Right lobe of liver (tissue), 6 donors: ENCODE measurements at places on chromosomes 5 and 9. TPM values are rescaled to one million over a fixed set of nuclear protein-coding genes. Genes with fewer than 3 reads are reported as not detected.

Gene PTGR1
- total RNA-seq, result 567 TPM

Gene PCDHGB5
- total RNA-seq, result 6.8 TPM

Gene F2R
- total RNA-seq, result 11.7 TPM

Gene ZNF300
- 0.60 TPM for total RNA-seq

Gene CARTPT
- total RNA-seq, result not detected

Gene FBP2
- not detected for total RNA-seq

- H3K27me3 ChIP-seq, result no peaks in the 10 kb centered on the region
- H3K27ac ChIP-seq, result no peak overlapping the region
- no peak for DNase-seq
- H3K36me3 ChIP-seq, result no peaks in the 10 kb centered on the region
These were observed 184.6 kb upstream of the PUM3 start for GRCh38 chr9:3028535-3028934.

DNA sequence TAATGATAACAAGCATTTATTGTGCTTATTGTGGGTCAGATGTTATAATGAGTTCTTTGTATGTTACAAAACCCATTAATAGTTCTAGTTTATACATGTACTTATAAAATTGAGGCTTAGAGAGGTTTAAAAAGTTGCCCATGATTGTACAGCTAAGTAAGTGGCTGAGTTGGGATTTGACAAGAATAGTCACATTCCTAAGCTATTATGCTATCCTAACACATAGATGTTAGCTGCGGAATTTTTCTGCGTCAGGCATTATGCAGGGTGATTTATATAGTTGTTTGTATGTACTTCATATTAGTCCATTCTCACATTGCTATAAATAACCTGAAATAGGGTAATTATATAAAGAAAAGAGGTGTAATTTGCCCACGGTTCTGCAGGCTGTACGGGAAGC, 12.5 kb downstream of the COMMD10 start:
- no peaks in the 10 kb centered on the region for H3K4me1 ChIP-seq
- H3K36me3 ChIP-seq, result no peaks in the 10 kb centered on the region
- H3K27me3 ChIP-seq, result no peaks in the 10 kb centered on the region
- H3K27ac ChIP-seq, result no peak overlapping the region
- no peak for DNase-seq

GRCh38 chr9:73577848-73578247, 426.2 kb downstream of the ANXA1 start:
- H3K4me1 ChIP-seq, result peaks cover 5% of the 10 kb centered on the region
- no peaks in the 10 kb centered on the region for H3K27me3 ChIP-seq
- DNase-seq, result no peak
- H3K27ac ChIP-seq, result no peak overlapping the region
- no peaks in the 10 kb centered on the region for H3K36me3 ChIP-seq

GRCh38 chr9:113530942-113531341, 67.4 kb downstream of the RGS3 start:
- no peak overlapping the region for H3K27ac ChIP-seq
- DNase-seq, result no peak
- H3K4me3 ChIP-seq, result no peak overlapping the region
- H3K4me1 ChIP-seq, result no peaks in the 10 kb centered on the region

GRCh38 chr5:74258314-74258665, 382.2 kb downstream of the ENC1 start:
- H3K4me1 ChIP-seq, result no peaks in the 10 kb centered on the region
- H3K4me3 ChIP-seq, result no peak overlapping the region
- H3K27me3 ChIP-seq, result no peaks in the 10 kb centered on the region
- no peaks in the 10 kb centered on the region for H3K36me3 ChIP-seq
- H3K27ac ChIP-seq, result no peak overlapping the region

GRCh38 chr9:8365466-8366160, 566.0 kb upstream of the DMAC1 start:
- no peaks in the 10 kb centered on the region for H3K27me3 ChIP-seq
- H3K4me1 ChIP-seq, result no peaks in the 10 kb centered on the region
- no peaks in the 10 kb centered on the region for H3K36me3 ChIP-seq

- peaks cover 20% of the 10 kb centered on the region for H3K4me1 ChIP-seq
- no peak overlapping the region for H3K27ac ChIP-seq
- H3K4me3 ChIP-seq, result no peak overlapping the region
These were observed 38.9 kb downstream of the SLC35D2 start for GRCh38 chr9:96344458-96345180.

GRCh38 chr9:135320943-135321342, 158.6 kb upstream of the PPP1R26 start:
- no peak for DNase-seq
- H3K27me3 ChIP-seq, result no peaks in the 10 kb centered on the region
- H3K4me1 ChIP-seq, result no peaks in the 10 kb centered on the region
- no peak overlapping the region for H3K4me3 ChIP-seq

DNA sequence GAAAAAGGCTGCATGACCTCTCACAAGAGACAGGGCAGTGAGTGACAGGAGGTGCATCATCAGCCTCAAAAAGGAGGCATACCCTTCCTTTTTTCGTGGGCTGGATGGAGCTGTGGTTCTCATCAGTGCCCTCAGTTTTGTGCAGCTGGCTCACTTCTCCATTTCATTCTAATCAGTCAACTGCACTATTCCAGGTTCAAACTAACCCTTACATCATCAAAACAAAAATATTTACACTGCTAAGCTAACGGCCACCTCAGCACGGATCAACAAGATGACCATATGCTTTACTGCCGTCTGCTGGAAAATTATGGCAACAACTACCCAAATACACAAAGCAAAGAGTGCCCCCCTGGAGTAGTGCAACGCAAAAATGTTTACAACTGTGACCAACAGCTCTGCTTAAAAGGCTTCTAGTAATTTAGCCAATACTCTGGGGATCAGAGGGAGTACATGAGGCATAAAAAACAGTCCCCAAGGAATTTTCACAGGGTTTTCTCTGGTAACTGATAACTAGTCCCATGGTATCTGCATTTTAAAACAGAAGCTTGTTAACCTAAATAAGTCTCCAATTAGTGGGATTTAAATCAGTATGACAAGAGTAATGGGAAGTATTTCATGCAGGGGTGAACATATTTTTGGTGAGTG, 10.8 kb downstream of the KCNV2 start:
- no peak overlapping the region for H3K4me3 ChIP-seq
- H3K27me3 ChIP-seq, result no peaks in the 10 kb centered on the region
- H3K27ac ChIP-seq, result peak overlapping the region; percentile 14
- no peaks in the 10 kb centered on the region for H3K36me3 ChIP-seq
- peak; percentile 50 for DNase-seq

DNA sequence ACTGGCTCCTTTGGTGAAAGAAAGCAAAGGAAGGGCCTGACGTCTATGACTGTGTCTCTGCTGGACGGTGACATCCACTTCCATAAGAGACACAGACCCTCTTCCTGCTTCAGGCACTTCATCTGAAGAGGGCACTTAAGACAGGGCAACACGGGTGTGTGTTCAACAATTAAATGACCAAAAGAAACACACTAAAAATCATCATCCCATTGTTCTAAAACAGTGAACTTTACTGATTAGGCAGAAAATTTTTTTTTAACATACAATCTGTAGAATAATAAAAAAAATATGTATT, 58.5 kb downstream of the GOLM1 start:
- no peaks in the 10 kb centered on the region for H3K36me3 ChIP-seq
- H3K4me1 ChIP-seq, result no peaks in the 10 kb centered on the region
- no peak for DNase-seq

- H3K36me3 ChIP-seq, result no peaks in the 10 kb centered on the region
- peaks cover 20% of the 10 kb centered on the region for H3K4me1 ChIP-seq
- DNase-seq, result no peak
These were observed 49.0 kb downstream of the RAB3C start for GRCh38 chr5:58631895-58632294.

- no peak overlapping the region for H3K4me3 ChIP-seq
- no peaks in the 10 kb centered on the region for H3K4me1 ChIP-seq
- no peaks in the 10 kb centered on the region for H3K36me3 ChIP-seq
- H3K27ac ChIP-seq, result no peak overlapping the region
- no peaks in the 10 kb centered on the region for H3K27me3 ChIP-seq
These were observed 486.4 kb upstream of the ZNF608 start for GRCh38 chr5:125232779-125233230.
